ENCODE measurements at places on chromosomes 16 and 17. TPM values are rescaled to one million over a fixed set of nuclear protein-coding genes. Genes with fewer than 3 reads are reported as not detected.

Gene ZNF48
- total RNA-seq: 13.4 TPM

Gene FBXW10
- not detected for total RNA-seq

Gene CCDC200
- total RNA-seq: not detected

Gene TEX19
- total RNA-seq: not detected

Gene PIK3R5
- total RNA-seq: 46.8 TPM

Gene MYADML2
- total RNA-seq: not detected

Gene CSH1
- total RNA-seq: not detected

Gene LYZL6
- not detected for total RNA-seq

Gene SLC38A8
- total RNA-seq: not detected

- DNase-seq: no peak
Observed at GRCh38 chr16:69443927-69444631, 19.7 kb downstream of the CYB5B start.

DNA sequence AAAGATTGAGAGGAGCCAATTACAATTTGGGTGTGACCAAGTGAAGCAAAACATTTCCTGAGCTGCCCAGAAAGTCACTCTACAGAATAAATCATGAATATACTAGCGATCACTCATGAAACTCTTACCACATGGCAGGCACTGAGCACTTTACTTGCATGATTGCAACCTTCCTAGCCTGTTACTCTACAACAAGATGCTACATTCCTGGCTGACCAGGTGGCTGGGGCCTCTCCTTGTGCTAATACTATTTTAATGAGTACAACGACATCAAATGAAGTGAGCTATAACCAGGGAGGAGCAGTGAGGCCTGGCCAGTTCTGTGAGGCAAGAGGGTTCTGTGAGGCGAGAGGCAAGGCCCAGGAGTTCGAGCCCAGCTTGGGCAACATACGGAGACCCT lies 75.2 kb downstream of the CPPED1 start:
- DNase-seq: no peak

GRCh38 chr17:80029258-80029974 lies 6.3 kb downstream of the TBC1D16 start:
- no peak for DNase-seq

GRCh38 chr16:7303052-7303610 lies 29.5 kb upstream of the RBFOX1 start:
- DNase-seq: no peak

DNA sequence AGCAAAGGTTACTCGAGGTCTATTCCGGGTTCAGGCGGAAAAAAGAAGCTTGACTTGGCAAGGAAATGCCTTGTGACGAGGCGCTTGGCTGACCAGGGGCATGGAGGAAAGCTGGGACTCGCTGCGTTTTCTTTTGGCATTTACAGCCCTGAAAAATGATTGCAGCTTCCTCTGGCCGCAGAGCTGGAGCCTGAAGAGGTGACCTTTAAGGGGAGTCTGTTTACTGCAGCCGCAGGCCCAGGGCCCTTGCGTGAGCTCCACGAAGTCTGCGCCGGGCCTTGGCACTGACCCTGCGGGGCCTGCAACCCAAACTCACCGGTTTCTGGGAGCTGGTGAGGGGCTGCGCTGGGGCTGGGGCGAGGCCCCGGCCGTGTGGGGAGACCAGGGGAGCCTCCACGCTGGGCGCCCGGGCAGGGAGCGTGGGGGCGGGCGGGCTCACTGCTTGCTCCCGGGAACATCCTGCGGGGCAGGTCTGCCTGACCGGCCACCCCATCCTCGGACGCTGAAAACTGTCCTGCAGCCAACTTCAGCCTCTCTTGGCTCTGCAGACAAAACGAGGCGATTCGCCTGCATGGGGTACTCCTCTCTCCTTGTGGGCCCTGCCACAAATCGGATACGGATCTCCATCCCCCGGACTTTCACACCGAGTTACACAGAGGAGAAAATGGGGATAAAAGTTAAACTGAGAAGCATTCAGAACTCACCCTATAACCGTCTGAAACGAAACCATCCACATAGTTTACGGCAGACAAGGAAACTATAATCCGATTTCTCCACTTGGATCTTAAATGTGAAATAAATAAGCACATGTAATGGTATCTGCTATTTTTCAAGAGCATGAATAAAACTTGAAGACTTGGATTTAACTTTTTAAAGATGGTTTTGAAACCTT lies 206.3 kb upstream of the FOXF1 start:
- no peak for DNase-seq

- no peak for DNase-seq
Observed at GRCh38 chr16:78461496-78462287, 362.2 kb downstream of the WWOX start.

DNA sequence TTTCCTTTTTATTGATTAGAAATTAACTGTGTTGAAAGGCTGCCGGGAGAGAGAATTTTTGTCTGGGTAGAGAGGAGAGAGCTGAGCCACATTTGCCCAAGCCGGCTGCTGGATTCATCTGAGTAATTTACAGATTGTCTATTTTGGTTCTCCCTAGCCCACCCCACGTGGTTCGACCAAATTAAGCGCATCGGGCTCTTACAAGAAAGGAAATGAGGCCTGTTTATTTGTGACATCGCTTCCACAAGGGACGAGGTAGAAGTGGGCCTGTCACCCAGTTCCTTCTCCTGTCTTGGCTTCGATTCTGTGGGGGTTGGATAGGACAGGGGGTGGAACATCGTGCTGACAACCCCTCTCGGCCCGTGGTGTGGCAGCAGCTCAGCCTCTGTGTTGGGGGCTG lies 42.9 kb downstream of the SYT17 start:
- DNase-seq: no peak

DNA sequence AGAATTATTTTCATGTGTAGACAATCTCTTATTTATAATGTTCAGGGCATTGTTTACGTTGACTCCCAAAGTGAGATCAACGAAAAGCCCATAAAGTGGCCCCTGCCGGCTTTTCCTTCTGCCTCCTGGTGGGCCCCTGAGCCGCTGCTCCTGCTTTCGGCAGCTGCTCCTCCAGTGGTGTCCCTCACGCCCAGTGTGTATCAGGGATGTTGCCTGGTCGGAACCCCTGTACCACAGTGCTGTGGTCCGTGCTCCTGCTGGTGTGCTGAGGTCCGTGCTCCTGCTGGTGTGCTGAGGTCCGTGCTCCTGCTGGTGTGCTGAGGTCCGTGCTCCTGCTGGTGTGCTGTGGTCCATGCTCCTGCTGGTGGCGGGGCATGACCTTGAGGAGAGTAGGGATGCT lies 107.6 kb downstream of the BANP start:
- DNase-seq: no peak

- no peak for DNase-seq
Observed at GRCh38 chr16:23069844-23070243, 79.4 kb downstream of the USP31 start.

DNA sequence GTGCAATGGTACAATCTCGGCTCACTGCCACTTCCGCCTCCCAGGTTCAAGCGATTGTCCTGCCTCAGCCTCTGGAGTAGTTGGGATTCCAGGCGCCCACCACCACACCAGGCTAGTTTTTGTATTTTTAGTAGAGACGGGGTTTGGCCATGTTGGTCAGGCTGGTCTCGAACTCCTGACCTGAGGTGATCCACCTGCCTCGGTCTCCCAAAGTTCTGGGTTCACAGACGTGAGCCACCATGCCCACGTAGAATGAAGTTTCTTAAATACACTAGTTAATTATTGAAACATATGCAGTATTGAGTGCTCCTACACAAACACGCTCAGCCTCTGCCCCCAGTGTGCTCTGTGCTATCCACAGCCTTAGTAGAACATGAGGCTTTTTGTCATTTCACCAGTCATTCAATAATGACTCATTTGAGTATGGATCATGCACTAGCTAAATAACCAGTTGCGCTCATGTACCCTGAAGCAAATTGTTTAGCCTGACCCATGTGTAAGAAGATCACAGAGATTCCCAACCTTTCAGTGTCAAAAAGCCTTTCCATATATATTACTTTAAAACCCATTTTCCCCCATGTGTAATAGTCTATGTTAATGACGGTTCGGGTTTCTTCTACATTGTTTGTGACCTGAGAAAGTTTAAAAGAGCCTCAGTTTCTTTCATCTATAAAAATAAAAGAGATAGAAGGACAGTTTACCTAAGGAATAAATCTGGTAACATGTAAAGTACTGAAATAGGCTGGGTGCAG lies 49.7 kb downstream of the TUBD1 start:
- DNase-seq: peak; percentile 47

GRCh38 chr17:41419716-41420115 lies 4.7 kb downstream of the KRT37 start:
- no peak for DNase-seq

DNA sequence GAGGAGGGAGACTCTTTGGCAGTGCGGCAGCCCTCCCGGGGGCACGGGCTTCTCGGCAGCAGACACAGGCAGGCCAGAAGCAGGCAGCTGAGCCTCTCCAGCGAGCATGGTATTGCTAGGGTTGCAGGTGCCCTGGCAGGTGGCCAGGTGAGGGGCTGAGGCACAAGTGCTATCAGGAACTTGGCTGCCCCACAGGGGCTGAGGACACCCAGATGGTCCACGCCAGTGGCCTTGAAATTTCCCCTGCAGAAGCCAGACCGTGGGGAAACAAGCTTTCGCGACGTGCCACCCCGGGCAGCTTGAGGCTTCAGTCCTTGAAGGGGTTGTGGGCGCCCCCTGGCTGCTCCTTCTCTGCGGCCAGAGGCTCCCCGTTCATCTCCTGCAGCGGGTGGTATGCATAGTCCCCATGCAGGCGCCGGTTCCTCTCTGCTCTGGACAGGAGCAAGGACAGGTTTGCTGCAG lies 8.5 kb downstream of the NAGPA start:
- DNase-seq: no peak

DNA sequence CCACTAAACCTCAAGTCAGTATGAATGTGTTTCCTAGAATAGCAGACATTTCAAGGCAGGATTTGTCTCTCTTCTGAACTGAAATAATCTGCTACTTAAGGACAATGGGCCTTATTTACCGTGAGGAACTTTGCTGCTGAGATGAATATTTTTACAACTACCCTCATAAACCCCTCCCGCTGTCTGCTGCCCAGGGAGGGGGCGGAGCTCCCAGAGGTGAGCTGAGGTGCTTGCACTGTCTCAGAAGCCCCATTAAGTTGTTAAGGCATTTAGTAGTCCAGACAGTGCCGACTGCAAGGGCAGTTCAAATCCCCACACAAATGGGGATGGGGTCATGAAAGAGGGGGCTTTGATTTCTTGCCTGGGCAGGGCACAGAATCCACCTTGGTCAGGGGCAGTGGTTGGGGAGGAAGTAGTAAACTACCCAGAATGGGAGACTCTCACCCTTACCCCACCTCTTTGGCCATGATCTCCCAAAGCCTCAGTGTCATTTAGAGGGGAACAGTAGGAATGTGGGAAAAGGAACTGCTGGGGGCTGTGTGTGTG lies 19.2 kb downstream of the HNF1B start:
- no peak for DNase-seq

- peak; percentile 35 for DNase-seq
Observed at GRCh38 chr17:29572691-29573557, 4.4 kb downstream of the TP53I13 start.
